ENCODE measurements at places on chromosomes 11 and 22. TPM values are rescaled to one million over a fixed set of nuclear protein-coding genes. Genes with fewer than 3 reads are reported as not detected.

Gene TSGA10IP
- not detected for polyA plus RNA-seq

Gene KCNQ1OT1
- 0.52 TPM for polyA plus RNA-seq

Gene IGF2
- 44.2 TPM for polyA plus RNA-seq

DNA sequence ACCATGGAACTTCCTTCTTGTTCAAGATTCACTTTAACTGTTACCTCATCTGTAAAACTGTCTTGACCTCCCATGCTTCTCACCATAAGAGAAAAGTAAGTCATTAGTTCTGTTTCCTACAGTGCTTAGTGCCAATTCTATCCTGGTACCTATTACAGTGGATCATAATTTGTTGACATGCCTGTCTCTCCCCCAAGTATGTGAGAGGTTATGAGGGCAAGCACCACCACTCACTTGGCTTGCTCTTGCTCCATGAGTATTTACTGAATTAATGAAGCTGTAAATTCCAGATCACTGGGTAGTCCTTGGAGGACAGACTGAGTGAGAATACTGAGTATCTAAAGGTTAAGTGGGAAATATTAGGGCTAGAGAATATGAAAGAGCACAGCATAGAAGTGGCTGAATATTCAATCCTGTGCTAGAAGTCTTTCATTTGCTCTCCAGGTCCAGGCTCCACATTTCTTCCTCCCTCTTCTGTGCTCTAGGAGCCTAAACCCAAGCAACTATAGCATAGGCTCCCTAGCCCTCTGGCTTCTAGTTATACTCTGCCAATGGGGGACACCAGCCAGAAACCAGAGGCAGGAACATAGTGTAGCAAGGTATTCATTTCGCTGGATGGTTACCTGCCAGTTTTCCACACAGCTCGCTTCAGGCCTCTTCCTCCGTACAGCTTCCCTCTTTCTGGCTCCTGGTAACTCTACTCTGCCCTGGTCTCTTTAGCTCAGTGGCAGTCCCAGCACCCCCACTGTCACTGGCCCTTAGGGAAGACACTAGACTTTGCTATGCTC is 118.2 kb upstream of the SLC5A12 start:
- no peak for DNase-seq

GRCh38 chr11:102142333-102142732 is 32.1 kb downstream of the YAP1 start:
- no peak for DNase-seq

GRCh38 chr22:38120359-38121110 is 10.1 kb upstream of the BAIAP2L2 start:
- DNase-seq: no peak

DNA sequence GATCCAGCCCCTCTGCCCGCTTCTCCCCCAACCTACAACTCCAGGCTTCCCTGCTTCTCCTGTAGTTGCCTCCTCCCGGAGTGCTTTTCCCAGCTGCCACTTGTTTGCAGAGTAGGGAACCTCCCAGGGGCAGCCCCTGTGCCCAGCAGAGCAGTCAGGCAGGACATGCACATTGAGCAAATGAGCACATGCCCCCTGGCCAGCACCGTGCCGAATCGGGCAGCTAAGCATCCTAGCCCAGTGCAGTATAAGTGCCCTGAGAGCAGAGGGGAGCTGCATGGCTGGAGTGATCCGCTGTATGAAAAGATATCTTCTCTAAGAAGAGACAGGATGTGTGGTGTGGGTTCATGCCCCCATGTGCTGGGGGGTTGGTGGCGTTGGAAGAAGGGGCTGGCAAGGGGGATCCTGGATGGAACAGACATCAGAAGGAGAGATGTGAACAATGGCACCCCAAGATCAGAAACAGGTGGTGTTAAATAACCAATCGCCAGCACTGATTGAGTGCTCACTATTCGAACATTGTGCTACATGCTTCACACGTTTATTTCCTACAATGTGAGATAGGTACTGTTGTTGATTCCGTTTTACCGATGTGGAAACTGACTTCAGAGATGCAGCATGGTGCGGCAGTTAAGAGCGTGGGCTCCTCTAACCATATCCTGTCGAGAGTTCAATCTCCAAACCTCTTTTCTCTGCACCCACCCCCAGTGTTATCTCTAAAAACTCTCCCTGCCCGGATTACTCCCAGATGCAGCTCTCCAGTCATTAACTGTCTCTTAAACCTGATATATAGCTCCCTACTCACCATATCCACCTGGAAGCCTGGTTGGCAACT is 1.2 kb downstream of the AIP start:
- DNase-seq: peak; percentile 28

DNA sequence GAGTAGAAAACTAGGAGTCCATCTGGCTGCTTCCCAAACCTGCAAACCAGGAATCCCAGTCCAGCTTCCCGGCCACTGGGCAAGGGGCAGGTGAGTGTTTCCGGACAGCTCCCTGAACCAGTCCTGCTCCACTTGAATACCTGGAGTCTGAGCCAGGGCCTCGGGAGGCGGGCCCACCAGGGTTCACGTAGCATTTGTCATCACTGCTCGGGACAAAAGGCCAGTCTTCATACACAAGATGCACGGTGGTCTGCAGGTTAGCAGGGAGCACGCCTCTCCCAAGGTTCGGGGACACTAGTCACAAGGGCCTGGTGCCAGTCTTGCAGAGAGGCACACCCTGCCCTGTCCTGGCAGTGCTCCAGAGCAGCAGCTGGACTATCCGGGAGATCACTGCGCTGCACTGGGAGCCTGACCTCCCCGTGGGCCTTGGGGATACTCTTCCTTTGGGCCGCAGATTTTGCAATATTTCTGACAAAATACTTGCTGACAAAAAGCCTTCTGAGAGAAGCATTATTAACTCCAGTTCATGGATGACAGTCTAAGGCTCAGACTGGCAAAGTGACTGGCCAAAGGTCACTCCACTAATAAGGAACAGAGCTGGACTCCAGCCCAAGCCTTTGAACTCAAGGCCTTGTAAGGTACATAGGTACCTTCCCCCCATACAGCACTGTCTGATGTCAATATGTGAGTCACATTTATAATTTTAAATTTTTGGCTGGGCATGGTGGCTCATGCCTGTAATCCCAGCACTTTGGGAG is 25.1 kb downstream of the CD6 start:
- no peak for DNase-seq

DNA sequence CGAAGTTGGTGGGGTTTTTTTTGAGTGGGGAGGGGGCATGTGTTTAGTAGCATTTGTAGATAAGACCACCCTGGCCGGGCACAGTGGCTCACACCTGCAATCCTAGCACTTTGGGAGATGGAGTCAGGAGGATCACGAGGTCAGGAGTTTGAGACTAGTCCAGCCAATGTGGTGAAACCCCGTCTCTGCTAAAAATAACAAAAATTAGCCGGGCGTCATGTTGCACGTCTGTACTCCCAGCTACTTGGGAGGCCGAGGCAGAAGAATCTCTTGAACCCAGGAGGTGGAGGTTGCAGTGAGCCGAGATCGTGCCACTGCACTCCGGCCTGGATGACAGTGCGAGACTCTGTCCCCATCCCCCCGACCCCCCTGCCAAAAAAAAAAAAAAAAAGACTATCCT is 34.6 kb downstream of the CECR2 start:
- DNase-seq: no peak

DNA sequence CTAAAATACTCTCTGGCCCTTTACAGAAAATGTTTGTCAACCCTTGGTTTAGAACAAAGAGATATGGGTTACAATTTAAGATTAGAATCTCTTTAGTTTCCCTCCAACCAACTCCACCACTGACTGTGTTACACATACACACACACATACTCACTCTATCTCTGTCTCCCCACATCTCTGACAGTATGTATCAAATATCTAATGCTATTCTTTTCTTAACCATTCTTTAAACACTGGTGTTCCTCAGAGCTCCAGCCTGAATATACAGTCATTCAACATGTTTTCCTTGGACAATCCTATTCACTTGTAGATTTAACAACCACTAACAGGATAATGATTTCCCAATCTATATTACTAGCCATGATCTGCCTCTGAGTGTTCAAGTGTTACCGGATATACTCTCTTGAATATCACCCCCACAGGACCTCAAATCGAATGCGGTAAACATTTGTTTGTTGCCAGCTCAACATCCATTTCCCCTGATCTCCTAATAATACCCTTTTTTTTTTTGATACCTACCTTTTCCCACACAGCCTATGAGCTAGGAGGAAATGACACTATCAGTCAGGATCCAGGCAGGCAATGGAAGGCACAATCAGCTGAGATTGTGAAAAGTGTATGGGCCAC is 6.1 kb downstream of the MPZL3 start:
- DNase-seq: no peak

DNA sequence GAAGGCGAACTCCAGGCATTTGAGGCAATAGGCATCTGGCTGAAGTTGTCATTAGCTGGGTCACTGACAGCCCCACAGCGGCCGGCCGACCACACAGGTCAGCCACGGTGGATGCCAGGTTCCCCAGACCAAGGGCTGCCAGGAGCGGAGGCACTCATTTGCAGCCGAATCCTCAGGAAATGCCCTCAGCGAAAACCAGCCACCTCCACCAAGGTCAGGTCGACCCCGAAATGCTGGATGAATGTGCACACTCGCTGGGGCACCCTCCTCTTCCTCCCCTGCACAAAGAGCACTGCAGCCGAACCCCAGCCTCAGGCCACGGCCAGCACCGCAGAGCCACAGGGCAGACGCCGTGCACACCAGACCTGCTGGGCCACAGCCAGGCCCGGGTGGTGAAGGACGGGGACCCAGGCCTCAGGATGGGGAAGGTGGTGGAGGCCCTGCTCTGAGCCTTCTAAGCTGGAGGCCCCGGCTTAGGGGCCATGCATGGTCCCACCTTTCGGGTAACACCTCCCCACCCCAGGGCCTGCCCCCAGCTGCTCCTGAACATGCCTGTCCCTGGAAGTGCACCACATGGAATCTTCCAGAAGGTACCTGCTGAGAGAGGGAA is 206.0 kb downstream of the BRD1 start:
- DNase-seq: no peak

- no peak for DNase-seq
These were observed 8.2 kb upstream of the PGA3 start for GRCh38 chr11:61194981-61195695.

DNA sequence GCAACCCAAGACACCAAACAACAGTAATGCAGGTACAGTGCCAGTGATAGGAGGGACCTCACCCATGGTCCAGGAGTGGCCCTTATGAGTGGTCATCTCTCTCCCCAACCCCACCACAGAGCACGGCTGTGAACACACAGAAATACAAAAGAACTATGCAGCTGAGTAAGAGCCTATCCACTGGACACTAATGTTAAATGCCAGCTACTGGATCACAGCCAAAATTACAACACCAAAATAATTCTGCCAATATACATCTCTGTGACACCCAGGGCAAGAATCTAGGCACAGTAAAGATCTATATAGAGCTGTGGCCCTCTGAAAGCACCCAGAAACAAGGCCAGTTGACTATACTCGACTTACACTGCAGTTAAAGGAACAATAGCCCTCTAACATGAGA is 22.8 kb upstream of the GPR83 start:
- no peak for DNase-seq

All from ovary (tissue), 10 donors.